ENCODE measurements at places on chromosomes 16 and 17.

- DNase-seq, result no peak
Measured at GRCh38 chr17:42669705-42669976, 7.2 kb downstream of the PLEKHH3 start.

DNA sequence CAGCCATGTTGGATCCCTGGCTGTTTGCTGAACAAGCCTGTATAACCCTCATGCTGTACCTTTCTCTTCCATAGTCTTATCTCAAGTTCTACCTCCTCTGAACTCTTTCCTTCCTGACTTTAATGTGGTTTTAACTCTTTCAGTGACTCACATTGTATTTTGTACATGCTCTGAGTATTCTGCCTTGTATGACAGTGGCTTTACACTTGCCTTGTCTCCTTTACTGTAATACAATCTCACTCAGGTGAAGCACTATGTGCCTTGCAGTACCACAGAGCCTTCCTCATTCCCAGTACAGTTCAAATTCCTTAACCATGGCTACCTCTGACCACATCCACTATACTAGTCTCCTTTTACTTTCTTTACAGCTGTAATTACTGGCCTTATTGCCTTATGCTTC, 14.1 kb downstream of the PSMD11 start:
- DNase-seq, result no peak

GRCh38 chr17:75173526-75173925, 9.2 kb downstream of the SUMO2 start:
- DNase-seq, result no peak

GRCh38 chr17:14730821-14731220, 429.9 kb downstream of the HS3ST3B1 start:
- no peak for DNase-seq

DNA sequence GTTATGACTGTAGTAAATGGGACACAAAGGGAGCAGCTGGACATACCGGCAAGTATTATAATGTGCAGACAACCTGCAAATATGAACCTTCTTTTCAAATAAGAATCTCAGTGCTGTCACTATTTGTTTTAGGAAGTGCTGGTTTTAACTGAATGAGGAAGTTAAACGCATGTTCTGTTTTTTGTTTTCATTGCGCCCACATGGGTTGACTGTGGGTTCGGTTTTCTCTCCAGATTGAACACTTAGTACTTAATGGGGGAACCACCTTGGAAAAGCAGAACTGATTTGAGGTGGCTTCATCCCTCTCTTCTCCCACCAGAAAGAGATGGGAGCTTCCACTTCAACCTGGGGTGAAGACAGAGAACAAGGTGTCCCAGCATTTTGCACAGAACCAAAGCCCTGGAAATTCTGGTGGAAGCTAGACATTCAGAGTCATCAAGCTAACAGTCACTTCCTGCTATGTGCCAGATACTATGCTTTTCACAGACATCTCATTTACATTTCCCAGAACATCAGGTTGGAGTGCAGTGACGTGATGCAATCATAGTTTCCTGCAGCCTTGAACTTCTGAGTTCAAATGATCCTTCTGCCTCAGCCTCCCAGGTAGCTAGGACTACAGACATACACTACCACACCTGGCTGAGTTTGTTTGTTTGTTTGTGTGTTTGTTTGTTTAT, 149.8 kb downstream of the CDH13 start:
- DNase-seq, result no peak

DNA sequence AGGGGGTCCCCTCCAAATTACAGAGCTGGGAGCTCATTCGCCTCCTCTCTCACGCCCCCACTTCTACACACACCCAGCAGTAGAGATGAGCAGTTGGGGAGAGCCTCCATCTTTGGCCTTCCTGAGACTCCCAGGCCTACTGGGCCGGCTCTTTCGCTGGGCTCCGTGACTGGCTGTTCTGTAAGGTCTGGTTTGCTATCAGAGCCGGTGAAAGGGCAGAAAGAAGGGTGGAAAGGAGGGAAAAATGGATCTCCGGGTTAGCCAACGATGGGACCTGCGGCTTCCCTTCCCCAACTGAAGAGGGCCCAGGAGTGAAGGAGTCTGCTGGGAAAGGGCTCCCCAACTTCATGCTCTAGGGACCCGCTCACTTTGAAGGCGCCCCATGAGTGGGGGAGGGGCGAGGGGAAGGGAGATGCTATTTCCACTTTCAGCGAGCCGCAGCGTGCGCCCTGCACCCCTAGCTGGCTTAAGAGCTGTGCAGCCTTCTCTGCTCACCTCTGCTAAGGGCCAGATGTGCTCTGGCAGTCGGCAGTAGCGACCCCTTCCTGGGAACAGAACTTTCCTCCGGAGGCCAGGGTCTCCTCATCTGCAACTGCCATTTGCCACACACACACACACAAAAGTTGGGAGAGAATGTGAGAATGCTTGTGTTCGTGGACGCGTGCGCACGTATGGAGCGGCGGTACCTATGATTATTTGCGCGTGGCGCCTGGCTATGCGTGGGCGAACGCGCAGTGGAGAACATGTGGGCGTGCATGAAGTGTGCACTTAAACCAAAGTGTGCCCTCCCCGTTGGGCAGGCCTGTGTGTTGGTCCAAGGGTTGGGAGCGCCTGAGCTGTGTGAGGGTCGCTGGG, 2.9 kb upstream of the FOXF1 start:
- no peak for DNase-seq

DNA sequence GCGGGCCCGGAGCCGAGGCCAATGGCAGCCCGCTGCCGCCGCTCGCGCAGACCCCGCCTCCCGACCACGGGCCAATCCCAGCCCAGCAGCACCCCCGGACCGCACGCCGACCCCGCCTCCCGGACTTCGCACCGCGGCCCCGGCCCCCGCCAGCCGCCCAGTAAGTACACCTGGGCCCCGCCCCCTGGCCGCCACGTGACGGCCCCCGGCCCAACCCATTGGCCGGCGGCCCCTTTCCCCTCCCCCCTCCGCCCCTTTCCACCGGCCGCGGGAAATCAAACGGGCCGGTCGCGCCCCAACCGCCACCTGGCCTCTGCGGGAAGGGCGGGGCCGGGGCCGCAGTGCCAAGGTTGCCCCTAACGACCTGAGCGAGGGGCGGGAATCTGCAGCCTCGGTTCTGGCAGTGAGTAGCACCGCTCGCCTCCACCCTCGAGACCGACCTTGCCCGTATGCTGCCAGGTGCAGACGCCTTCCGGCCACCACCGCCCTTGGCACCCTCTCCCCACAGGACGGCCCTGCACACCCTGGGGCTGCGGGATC, at the start of gene YBX2:
YBX2 (minus strand) TSS at position 26 of the 540 bp plus-strand sequence. CDS start 139 bp downstream, outside the sequence.
- DNase-seq, result peak; percentile 22
